ENCODE measurements at places on chromosomes 2 and 18. TPM values are rescaled to one million over a fixed set of nuclear protein-coding genes. Genes with fewer than 3 reads are reported as not detected.

- DNase-seq: no peak
Measured at GRCh38 chr2:147521936-147522335, 322.9 kb upstream of the ACVR2A start.

DNA sequence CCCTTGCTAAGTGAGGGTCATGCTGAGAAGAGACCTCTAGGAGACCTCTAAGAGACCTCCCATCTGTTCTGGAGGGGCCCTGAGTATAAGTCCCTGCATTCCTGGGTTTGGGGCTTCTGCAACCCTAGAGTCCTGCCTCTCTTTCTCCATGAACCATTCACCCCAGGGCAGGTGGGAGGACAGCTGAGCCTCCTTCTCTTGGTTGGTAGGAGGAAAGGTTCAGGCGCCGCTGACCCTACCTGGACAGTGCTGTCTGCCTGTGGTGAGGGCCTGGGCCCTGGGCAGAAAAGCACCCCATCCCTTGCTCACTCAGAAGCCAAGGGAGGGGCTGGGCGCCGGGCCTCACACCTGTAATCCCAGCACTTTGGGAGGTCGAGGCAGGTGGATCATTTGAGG lies 604 bp upstream of the VIL1 start:
- DNase-seq: no peak

GRCh38 chr2:96374211-96374951 lies 38.8 kb downstream of the NCAPH start:
- peak; percentile 83 for DNase-seq

- DNase-seq: no peak
Measured at GRCh38 chr2:24492421-24493279, 1.6 kb downstream of the NCOA1 start.

DNA sequence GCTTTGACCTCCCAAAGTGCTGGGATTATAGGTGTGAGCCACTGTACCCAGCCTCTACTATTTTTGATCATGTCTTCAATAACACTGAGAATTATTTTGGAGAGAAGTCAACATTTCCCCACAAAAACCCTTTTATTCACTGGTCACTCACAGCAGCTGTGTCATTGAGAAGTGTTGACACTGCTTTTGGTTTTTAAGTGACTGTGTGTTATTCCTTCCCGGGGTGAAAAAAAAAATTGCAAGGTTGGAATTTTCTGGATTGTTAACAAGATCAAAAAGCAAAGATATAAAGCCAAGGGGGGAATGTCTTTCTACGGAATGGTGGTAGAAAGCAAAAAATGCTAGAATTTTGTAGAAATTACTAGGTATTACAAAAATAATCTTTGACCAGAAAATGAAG lies 61.5 kb downstream of the TANC1 start:
- DNase-seq: no peak

- DNase-seq: no peak
Measured at GRCh38 chr18:36582988-36583745, 245.6 kb downstream of the TPGS2 start.

GRCh38 chr2:174634130-174635014 lies 36.8 kb upstream of the WIPF1 start:
- DNase-seq: no peak

DNA sequence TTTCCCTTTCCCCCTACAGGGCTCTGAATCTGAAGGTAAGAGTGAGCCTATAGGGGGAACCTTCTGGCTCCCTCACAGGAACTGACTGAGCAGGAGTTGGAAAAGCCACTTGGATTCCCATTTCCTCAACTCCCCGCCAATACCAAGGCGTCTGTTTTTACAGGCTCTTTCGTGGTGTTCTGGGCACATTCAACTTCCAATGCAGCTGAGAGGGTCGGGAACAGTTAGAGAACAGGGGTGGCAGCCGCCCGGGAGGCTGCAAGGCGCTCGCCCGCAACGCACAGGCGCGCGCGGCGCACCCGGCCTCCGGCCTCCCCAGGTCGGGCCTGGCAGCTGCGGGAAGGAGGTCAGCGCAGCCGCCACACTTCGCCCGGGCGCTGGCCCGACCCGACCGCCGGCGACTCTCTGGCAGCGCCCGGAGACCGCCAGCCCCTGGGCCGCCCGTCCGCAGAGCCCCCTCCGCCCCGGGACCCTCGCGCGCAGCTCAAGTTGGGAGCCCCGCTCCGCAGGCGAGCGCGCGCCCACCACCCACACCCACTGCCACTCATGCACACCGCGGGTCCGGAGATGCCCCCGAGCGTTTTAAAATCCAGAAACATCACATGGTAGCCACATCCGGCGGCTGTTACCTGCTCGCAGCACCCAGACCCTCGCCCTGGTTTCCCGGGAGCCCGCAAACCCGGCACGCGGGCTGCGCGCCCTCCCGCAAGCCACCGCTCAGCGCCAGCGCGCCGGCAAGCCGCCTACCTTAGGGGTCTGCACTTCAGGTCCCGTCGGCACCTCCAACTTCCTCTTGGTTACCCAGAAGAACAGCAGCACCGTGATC lies 816 bp downstream of the GALNT14 start:
- no peak for DNase-seq

- no peak for DNase-seq
Measured at GRCh38 chr2:224190936-224191270, 151.8 kb upstream of the SERPINE2 start.

Gene CIB4
- not detected for total RNA-seq

Gene SERPINB11
- not detected for total RNA-seq

Gene TMEM150A
- total RNA-seq: 62.4 TPM

Gene IKZF2
- total RNA-seq: 5.2 TPM

Gene MC4R
- 0.73 TPM for total RNA-seq

Gene FAM210A
- 35.0 TPM for total RNA-seq

Gene IL1B
- 7.6 TPM for total RNA-seq

Measured in stomach (tissue), 19 donors.